ENCODE measurements at places on chromosomes 11 and 22.

DNA sequence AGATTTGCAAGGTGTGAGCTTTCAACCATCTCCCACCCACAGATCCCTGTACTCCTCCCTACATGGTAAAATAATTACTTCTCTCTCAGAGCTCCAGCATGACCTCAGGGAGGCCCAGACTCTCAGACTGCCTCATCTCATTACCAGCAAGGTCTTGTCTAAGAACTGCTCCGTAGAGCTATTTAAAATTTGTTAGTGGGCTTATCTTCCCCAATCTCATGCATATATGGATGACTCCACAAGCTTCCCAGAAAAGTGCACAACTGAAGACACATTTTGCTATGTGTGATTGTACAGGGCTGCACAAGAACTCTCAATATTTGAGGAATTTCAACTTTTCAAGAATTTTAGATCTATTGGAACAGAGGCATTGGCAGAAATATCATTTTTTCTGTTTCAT is 230.3 kb downstream of the CSNK2A3 start:
- DNase-seq: no peak

DNA sequence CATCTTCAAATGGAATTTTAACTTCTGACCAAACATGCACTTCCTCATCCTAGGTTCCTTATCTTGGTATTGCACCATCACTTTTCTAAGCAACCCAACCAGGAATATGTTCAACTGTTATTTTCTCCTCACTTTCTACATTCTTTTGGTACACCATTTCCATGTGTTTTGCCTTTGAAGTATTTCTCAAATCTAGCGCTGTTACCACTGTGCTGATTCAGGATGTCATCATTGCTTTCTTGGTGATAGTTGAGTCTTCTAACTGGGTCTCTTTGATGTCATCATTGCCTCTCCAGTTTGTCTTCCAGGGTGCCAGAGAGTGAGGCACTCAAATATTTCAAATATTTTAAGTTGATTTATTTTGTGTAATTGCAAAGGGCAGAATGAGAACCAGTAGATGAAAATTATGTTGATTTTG is 47.5 kb downstream of the HORMAD2 start:
- DNase-seq: peak; percentile 81

DNA sequence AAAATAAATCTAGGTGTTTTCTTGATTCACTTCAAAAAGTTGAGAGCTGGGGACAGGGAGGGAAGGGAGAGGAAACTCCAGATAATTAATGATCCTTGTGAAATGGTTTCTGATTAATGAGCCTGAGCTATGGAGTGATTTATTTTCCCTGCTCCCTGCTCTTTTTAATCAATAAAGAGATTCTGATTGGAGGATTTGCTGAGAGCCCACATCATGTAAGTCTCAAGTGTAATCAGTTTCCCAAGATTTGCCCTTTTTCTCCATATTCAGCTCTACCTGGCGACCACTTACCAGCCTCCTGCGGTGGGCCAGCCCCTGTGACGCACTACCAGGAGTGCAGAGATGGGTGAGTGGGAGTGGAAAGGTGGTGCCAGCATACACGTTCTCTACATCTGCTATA is 114.0 kb downstream of the NAV2 start:
- no peak for DNase-seq

- peak; percentile 84 for DNase-seq
Measured at GRCh38 chr11:46119352-46120216, 1.7 kb downstream of the PHF21A start.

GRCh38 chr11:16632295-16633200 is 105.9 kb upstream of the C11orf58 start:
- peak; percentile 38 for DNase-seq

DNA sequence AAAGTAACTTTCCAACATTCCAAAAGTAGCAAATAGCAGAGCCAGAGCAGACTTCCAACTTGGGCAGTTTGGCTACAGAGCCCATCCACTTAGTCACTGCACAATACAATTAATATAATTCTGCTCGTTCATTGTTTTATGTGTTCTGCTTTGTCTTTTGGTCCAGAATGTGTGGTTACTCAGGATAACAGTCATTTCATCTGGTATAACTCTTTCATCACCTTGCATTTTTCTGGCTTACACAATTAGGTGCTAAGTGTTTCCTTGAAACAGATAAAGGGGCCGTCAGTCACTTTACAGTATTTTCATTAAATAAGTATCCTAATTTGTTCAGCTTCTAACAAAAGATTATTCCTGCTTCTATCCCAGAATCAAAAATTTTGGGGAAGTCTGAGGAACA is 87.2 kb downstream of the LARGE2 start:
- DNase-seq: no peak
